ENCODE measurements at places on chromosomes 5 and 9.

GRCh38 chr5:170132976-170133448 is 27.3 kb downstream of the FOXI1 start:
- no peak for DNase-seq

DNA sequence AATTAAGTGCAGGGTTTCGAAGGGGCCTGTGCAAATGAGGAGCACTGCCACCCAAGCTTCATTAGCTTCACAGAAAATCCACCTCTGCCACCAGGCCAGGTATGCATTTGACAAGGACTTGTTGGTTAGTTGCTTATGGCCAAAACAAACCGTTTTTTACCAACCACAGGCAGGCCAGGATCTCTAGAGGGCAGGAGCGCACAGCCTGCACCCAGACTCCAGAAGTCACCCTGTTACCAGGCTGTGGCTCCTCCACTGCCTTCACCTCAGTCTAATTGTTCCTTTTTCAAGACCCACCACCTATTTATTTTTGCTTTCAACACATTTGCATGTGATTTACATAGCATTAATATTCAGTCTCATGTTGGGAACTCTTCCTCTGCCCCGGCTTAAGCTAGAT is 78.3 kb upstream of the HSPA9 start:
- DNase-seq: no peak

GRCh38 chr5:123518111-123518510 is 6.1 kb downstream of the CSNK1G3 start:
- no peak for DNase-seq

GRCh38 chr9:93645149-93645889 is 68.9 kb downstream of the PHF2 start:
- DNase-seq: no peak

DNA sequence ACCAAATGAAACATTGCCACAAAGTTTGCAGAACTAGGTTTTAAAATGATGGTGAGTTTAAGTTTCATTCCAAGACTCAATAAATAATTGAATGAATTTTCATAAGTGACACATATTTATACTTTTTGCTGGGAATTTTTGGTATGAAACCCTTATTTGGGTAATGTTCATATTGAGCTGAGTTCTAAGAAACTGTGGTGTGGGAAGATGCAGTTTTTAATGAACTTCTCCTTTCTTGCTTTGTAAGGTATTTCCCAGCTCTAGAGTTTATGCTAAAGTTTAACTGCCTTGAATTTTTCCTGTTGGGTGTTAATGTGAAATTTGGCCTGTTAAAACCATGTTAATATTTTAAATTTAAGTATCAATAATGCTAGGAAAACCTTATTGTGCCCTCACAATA is 15.1 kb downstream of the RABGAP1 start:
- no peak for DNase-seq

DNA sequence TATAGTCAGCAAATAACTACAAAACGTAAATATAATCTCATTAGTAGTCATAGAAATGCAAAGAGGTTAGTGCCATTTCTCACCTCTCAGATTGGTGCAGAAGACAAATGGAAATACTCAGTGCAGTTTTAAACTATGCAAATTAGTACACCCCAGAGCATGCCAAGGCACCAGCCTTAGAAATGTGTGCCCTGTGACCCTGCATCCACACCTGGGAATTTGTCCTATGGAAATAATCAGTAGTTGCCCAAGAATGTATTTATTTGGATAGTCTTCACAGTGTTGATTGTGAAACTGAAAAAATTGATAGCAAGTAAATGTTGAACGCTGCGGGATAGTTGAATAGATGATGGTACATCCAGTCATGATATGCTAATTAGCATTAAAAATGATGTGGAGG is 152.7 kb downstream of the KDM4C start:
- no peak for DNase-seq

- DNase-seq: no peak
Observed at GRCh38 chr5:157460921-157461792, 1.1 kb downstream of the NIPAL4 start.

GRCh38 chr9:91177661-91178280 is 183.9 kb downstream of the AUH start:
- DNase-seq: peak; percentile 79

GRCh38 chr9:93319301-93319991 is 132.0 kb upstream of the FAM120A start:
- DNase-seq: no peak

DNA sequence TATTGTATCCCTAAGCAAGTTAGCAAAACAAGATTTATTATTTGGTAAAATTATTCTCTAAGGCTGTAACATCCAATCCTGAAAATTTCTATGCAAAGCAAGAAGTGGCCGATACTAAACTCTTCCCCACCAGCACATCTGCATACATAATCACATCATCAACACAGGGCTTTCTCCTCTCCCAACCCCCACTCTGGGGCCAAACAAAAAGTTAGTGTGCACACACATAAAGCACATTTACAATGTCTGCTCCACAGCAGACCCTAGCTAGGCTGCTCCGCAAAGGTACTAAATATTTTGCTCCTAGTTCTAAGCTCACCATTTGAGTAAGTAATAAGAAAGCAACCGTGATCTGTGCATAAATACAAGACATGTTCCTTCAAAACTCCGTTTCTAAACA is 3.6 kb downstream of the RNF130 start:
- DNase-seq: no peak
